T-cell (primary cell): ENCODE measurements at places on chromosomes 3 and 15.

DNA sequence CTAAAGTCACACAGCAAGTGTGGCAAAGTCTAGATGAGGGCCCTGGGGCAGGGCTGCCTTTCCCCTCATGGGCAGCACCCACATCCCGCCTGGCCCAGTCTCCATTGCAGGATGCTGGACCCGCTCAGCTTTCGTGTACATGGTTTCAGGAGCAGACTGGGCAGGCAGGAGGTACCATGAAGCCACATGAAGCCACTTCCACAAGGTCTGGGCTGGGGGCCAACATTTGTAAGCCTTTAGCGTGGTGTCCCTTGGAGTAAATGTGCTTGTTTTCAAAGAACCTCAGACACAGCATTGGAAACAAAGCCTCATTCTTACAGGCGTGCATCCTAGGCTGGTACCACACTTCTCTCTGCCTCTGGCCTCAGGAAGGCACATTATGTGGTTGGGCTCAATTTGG, 34.5 kb downstream of the UMPS start:
- no peaks in the 10 kb centered on the region for H3K36me3 ChIP-seq
- no peak for DNase-seq
- no peaks in the 10 kb centered on the region for H3K27me3 ChIP-seq
- peaks cover 7% of the 10 kb centered on the region for H3K4me1 ChIP-seq
- no peak overlapping the region for H3K4me3 ChIP-seq

DNA sequence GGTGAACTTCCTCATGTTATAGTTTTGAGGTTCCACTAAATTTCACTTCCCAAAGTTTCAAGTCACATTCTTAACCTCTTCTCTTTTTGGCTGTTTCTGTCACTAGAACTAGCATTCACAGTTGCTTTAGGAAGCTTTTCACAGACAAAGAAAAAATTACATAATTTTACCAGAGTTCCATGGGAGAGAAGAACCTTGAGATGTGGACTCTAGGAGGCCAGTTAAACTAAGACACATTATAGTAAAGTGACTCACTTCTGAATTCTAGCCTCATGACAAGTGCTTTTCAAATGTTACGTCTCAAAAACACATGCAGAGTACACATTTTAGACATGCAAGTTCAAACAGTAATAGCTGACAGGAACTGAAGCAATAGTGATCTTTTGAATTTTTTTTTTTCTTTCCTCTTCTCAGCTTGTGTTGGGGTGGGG, 39.9 kb upstream of the LRTM1 start:
- no peaks in the 10 kb centered on the region for H3K4me1 ChIP-seq
- H3K27me3 ChIP-seq, result no peaks in the 10 kb centered on the region
- no peak overlapping the region for H3K4me3 ChIP-seq
- no peaks in the 10 kb centered on the region for H3K36me3 ChIP-seq

DNA sequence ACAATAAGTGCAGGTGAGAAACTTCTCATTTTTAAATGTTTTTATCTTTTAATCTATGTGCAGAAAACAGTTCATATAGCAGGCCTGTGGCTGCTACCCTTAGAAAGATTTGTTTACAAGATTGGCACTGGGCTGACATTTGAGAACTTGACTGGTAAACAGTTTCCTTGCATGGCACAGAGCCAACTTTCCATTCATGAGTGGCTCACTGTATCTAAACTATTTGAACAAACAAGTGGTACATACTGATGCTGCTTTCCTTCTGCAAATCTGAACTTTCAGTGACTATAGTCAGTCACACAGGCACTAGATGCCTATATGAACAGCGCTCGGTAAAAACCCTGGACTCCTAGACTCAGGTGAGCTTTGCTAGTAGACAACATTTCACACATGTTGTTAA, 6.3 kb upstream of the GTPBP8 start:
- no peak for DNase-seq
- peak overlapping the region; percentile 15 for H3K27ac ChIP-seq
- H3K27me3 ChIP-seq, result no peaks in the 10 kb centered on the region
- H3K36me3 ChIP-seq, result no peaks in the 10 kb centered on the region
- H3K4me1 ChIP-seq, result peaks cover 22% of the 10 kb centered on the region

- H3K27me3 ChIP-seq, result no peaks in the 10 kb centered on the region
- H3K4me1 ChIP-seq, result no peaks in the 10 kb centered on the region
- no peak overlapping the region for H3K4me3 ChIP-seq
- no peak for DNase-seq
- H3K27ac ChIP-seq, result no peak overlapping the region
These were observed 131.8 kb upstream of the UBE2E2 start for GRCh38 chr3:23071296-23071695.

- no peak overlapping the region for H3K27ac ChIP-seq
- H3K36me3 ChIP-seq, result peaks cover 46% of the 10 kb centered on the region
- H3K27me3 ChIP-seq, result no peaks in the 10 kb centered on the region
- H3K4me1 ChIP-seq, result no peaks in the 10 kb centered on the region
These were observed 9.9 kb downstream of the C15orf39 start for GRCh38 chr15:75211436-75212199.

DNA sequence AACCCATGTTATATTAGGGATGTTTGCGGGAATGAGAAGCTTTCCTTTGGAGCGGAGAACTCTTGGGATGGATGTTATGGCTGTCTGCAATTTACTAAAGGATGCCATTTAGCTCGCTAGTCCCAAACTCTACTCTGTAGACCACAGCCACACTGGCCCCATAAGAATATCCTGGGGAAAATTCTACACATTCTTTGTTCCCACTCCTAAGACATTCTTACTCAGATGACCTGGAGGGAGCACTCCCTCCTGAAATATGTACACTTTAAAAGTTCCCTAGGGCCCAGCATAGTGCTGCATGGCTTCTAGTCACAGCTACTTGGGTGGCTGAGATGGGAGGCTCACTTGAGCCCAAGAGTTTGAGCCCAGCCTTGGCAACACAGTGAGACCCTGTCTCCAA, 288.7 kb upstream of the RORA start:
- no peak overlapping the region for H3K4me3 ChIP-seq
- no peaks in the 10 kb centered on the region for H3K36me3 ChIP-seq
- peaks cover 3% of the 10 kb centered on the region for H3K27me3 ChIP-seq
- no peak overlapping the region for H3K27ac ChIP-seq
- no peaks in the 10 kb centered on the region for H3K4me1 ChIP-seq
- no peak for DNase-seq

DNA sequence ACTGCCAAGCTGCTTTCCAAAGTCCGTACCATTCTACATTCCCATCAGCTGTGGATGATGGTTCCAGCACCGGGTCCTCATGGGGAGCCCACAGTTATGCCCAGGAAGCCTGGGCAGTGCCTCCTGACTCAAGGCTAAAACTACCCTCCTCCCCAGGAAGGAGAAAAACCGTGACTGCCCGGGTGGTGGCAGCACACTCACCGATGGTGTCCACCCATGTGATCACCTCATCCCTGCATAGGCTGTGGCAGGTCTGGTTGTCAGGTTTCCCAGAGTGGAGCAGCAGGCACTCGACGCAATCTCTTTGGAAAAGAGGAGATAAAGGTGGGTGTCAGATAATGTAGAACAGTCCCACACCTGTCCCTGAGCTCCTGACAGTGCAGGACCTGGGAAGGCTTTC, 38.6 kb downstream of the UMPS start:
- no peak overlapping the region for H3K27ac ChIP-seq
- H3K4me3 ChIP-seq, result no peak overlapping the region
- H3K36me3 ChIP-seq, result no peaks in the 10 kb centered on the region
- DNase-seq, result no peak
- H3K4me1 ChIP-seq, result no peaks in the 10 kb centered on the region

- DNase-seq, result no peak
- no peak overlapping the region for H3K4me3 ChIP-seq
- H3K27me3 ChIP-seq, result no peaks in the 10 kb centered on the region
- H3K36me3 ChIP-seq, result peaks cover 8% of the 10 kb centered on the region
- H3K4me1 ChIP-seq, result peaks cover 4% of the 10 kb centered on the region
These were observed 55.0 kb downstream of the SETD5 start for GRCh38 chr3:9452417-9452816.

- no peaks in the 10 kb centered on the region for H3K36me3 ChIP-seq
- peak overlapping the region; percentile 40 for H3K4me3 ChIP-seq
- H3K4me1 ChIP-seq, result peaks cover 39% of the 10 kb centered on the region
- DNase-seq, result no peak
These were observed 288.6 kb downstream of the UACA start for GRCh38 chr15:70474471-70475406.

DNA sequence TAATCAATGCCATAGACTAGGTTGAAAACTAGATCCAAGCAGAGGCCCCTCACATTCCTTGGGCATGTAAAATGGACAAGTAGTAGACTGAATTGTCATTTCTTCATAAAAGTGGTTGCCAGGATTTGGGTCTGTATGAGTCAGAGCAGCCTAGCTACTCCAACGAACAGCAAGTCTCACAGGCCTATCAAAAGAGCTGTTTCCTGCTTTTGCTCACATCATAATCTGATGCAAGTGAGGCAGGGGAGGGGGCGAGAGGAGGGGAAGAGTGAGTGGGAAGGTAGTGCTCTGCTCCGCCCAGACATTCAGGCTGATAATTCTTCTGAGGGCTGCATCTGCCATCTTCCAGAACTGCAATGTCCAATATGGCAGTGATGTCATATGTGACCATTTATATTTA, 228.9 kb upstream of the PRICKLE2 start:
- DNase-seq, result no peak
- no peak overlapping the region for H3K4me3 ChIP-seq
- H3K27me3 ChIP-seq, result peaks cover 3% of the 10 kb centered on the region

GRCh38 chr3:75140904-75141615, 523.1 kb upstream of the FRG2C start:
- no peak overlapping the region for H3K4me3 ChIP-seq
- no peaks in the 10 kb centered on the region for H3K4me1 ChIP-seq
- no peaks in the 10 kb centered on the region for H3K36me3 ChIP-seq
- no peak overlapping the region for H3K27ac ChIP-seq
- DNase-seq, result no peak
- H3K27me3 ChIP-seq, result no peaks in the 10 kb centered on the region

DNA sequence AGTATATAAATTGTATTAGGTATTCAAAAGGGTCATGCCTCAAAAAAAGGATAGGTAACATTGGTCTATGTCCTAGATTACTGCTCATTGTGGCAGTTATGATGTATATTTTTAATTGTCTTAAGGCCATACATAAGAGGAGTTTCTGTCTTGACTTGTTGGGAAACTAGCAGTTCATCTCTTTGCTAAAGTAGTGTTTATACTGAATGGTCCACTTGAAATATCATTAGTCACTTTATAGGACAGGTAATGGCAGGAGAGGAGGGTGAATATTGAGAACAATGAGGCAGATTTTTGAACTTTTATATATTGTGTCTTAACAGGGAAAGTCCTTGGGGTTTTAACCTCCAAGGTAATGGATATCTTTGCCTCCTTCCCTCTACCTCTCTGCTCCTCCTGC, 58.4 kb downstream of the TP63 start:
- no peak overlapping the region for H3K27ac ChIP-seq
- H3K4me1 ChIP-seq, result no peaks in the 10 kb centered on the region
- DNase-seq, result no peak
- no peaks in the 10 kb centered on the region for H3K27me3 ChIP-seq
- no peak overlapping the region for H3K4me3 ChIP-seq
- H3K36me3 ChIP-seq, result no peaks in the 10 kb centered on the region

DNA sequence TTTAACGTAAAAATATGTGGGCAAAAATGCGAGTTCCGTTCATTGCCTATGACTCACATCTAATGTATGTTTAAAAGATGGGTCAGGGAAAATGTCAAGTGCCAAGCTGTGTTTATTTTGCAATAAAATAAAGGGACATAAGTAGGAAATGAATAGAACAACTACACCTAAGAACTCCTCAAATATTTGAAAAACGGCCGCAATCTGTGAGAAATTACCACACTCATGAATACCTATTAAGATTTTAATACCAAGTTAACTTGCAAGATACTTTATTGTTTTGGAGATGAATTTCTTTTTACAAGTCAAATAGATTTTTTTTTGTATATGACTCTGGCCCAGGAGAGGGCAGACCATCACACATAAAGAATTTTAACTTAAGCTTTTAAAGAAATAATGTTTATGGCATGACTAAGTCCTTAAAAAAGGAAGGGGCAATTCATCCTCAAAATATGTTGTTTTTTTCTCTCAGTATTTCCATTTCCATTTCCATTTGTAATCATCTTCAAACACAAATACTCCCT, 152.7 kb downstream of the SUCNR1 start:
- DNase-seq, result no peak
- no peaks in the 10 kb centered on the region for H3K4me1 ChIP-seq
- no peak overlapping the region for H3K4me3 ChIP-seq
- no peaks in the 10 kb centered on the region for H3K36me3 ChIP-seq
- H3K27ac ChIP-seq, result no peak overlapping the region

- no peak overlapping the region for H3K27ac ChIP-seq
- no peaks in the 10 kb centered on the region for H3K27me3 ChIP-seq
- no peak overlapping the region for H3K4me3 ChIP-seq
- no peak for DNase-seq
- no peaks in the 10 kb centered on the region for H3K4me1 ChIP-seq
These were observed 48.7 kb downstream of the ECT2 start for GRCh38 chr3:172799246-172799645.

DNA sequence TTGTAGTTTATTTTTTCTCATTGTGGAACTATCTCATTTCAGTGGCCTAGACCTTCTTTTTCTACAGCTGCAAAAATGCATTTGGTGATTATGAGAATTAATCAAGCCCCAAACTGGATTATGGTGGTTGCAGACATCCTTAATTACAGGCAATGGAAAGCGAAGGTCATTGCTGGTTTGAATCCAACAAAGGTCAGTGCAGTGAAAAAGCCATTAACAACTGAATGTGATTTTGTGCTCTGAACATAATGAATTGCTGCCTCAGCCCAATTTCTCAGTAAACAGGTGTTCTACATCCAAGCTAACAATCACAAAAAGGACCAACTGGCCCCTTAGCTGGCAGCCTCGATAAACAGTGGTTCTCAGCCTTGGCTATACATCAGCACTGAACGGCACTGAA, 260.1 kb upstream of the DPPA4 start:
- H3K4me3 ChIP-seq, result no peak overlapping the region
- no peaks in the 10 kb centered on the region for H3K36me3 ChIP-seq
- no peaks in the 10 kb centered on the region for H3K27me3 ChIP-seq
- no peak overlapping the region for H3K27ac ChIP-seq
- no peaks in the 10 kb centered on the region for H3K4me1 ChIP-seq
- DNase-seq, result no peak

GRCh38 chr3:46027736-46028397, 584 bp upstream of the XCR1 start:
- no peaks in the 10 kb centered on the region for H3K27me3 ChIP-seq
- H3K36me3 ChIP-seq, result no peaks in the 10 kb centered on the region
- DNase-seq, result no peak
- H3K4me1 ChIP-seq, result no peaks in the 10 kb centered on the region
- H3K27ac ChIP-seq, result no peak overlapping the region

DNA sequence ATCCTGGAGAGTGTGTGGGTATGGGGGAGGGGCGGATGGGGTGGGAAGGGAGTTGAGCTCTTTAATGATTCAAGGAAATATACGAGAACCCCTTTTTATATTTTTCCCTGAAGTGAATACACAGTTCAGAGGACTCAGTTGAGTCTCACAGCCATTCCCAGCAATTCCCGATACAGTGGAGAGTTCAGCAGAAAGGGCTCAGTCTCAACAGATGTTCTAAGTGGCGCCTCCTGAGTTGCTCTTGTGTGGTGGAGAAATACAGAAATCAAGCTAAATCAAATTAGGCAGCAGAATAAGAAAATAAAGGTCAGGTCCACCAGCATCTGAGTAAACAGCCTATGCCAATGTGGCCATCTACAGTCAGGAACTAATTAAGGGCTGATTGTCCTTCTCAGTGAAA, 372.1 kb downstream of the NR2F2 start:
- H3K4me3 ChIP-seq, result no peak overlapping the region
- H3K27ac ChIP-seq, result no peak overlapping the region
- H3K4me1 ChIP-seq, result no peaks in the 10 kb centered on the region
- no peaks in the 10 kb centered on the region for H3K36me3 ChIP-seq
- H3K27me3 ChIP-seq, result no peaks in the 10 kb centered on the region
- DNase-seq, result no peak
